ENCODE measurements at places on chromosomes 5 and 9. TPM values are rescaled to one million over a fixed set of nuclear protein-coding genes. Genes with fewer than 3 reads are reported as not detected.

GRCh38 chr9:14096258-14096922 is 217.6 kb downstream of the NFIB start:
- peak; percentile 44 for DNase-seq

- no peak for DNase-seq
Observed at GRCh38 chr9:87883990-87884389, 1.3 kb downstream of the SPATA31E1 start.

DNA sequence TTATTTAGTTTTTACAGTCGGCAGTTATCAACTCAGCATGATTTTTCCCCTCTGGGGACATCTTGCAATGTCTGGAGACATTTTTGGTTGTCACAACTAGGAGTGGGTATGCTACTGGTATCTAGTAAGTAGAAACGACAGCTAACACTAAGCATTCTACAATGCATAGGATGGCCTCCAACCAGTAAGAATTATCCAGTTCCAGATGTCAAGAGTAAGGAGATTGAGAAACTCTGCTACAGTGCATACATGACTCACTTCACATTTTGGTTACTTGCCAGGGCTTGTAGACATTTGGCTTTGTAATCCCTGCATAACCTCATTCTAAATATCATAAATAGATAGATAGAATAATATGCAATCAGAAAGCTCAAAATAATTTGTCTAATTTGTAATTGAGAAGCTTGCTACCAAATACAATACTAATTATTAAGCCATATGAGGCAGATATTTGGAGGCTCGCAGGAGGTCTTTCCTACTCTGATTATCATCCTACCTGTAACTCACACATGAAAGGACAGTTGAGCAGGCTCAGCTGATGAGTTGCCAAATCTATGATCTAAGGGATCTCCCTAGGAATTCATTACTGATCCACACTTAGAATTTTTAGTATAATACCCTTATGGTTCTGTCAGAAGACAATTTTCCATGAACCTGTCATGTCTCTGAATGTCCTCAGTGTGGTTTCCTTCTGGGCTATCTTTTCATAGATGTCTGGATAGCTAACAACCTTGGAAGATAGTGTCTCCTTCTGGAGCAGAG is 346.9 kb upstream of the TLE4 start:
- DNase-seq, result no peak

- DNase-seq, result no peak
Observed at GRCh38 chr5:52943285-52943684, 45.9 kb upstream of the ITGA2 start.

GRCh38 chr9:70159630-70160029 is 99.1 kb upstream of the SMC5 start:
- DNase-seq, result no peak

DNA sequence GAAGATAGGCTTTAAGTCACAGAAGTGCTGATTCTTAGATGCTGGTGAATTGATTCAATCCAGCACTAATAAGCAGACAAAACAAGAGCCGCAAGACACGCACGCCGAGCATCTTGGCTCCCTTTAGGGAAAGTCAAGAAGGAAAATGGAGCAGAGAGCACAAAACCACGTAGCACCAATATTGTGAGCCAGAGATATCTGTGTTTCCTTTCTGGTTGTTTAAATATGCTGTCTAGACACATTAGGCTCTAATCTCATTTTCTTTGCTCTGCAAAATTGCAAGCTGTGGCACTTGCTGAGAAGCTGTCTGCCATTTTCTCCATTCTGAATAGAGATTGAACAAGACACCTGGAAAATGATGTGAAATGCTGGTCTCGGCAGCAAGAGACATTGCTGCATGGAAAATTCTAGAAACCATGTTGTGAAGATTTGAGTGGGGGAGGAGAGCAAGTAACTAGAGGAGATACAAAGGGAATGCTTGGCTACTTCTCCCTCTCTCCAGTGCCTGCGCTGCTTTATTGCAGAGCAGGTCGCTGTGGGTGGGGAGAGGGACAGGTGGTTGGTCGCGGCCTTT is 336.3 kb downstream of the MED10 start:
- DNase-seq, result no peak

DNA sequence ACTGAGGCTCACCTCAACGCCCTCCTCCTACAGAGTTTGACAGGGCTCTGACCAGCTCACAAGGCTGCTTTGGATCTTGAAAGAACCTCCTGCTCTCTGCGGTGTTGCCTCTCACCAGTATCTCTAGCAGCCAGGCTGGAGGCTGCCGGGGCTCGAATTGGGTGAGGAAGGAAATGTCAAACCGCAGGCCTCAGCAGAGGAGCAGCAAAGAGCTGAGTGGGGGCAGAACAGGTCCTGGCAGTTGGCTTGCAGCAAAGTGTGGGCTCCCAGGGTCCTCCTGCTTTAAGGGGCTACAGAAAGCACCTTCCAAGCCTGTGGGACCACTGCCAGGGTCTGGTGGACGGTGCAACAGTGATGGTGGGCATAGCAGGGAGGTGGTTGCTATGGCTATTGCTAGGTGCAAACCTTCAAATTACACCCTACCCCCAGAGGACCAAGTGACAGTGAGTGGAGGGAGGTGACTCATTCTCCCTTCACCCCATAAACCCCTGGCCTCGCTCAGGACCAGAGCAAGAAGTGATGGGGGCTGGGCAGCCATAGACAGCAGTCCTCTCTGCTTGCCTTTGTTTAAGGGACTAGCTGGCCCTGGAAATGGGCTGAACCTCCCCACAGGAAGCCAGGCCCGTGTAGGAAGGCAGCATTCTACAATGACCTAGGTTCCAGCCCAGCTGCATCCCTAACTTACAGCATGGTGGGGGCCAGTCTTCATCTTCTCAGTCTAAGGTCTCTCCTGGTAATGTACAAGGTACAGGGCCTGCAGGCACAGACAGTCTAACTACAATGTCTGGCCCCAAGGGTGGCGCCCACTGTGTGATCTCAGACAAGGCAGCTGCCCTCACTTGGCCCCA is 18.7 kb downstream of the LCP2 start:
- no peak for DNase-seq

- no peak for DNase-seq
Observed at GRCh38 chr5:141597394-141597793, 21.4 kb downstream of the DIAPH1 start.

- no peak for DNase-seq
Observed at GRCh38 chr9:90137801-90138200, 504.8 kb downstream of the DIRAS2 start.

- peak; percentile 66 for DNase-seq
Observed at GRCh38 chr5:148730942-148731898, 76.9 kb upstream of the HTR4 start.

SHC3 gene
- 2.1 TPM for polyA plus RNA-seq

C5orf58 gene
- polyA plus RNA-seq, result 0.21 TPM

SCGB3A1 gene
- polyA plus RNA-seq, result 1.3 TPM

SPATA31C1 gene
- polyA plus RNA-seq, result 0.58 TPM

CATSPER3 gene
- 1.2 TPM for polyA plus RNA-seq

TBCA gene
- polyA plus RNA-seq, result 313 TPM

DMRT3 gene
- polyA plus RNA-seq, result 1.6 TPM

MXD3 gene
- 13.7 TPM for polyA plus RNA-seq

GADD45G gene
- 5.4 TPM for polyA plus RNA-seq

GZMA gene
- 0.69 TPM for polyA plus RNA-seq
